ENCODE measurements at places on chromosomes 12 and 14.

DNA sequence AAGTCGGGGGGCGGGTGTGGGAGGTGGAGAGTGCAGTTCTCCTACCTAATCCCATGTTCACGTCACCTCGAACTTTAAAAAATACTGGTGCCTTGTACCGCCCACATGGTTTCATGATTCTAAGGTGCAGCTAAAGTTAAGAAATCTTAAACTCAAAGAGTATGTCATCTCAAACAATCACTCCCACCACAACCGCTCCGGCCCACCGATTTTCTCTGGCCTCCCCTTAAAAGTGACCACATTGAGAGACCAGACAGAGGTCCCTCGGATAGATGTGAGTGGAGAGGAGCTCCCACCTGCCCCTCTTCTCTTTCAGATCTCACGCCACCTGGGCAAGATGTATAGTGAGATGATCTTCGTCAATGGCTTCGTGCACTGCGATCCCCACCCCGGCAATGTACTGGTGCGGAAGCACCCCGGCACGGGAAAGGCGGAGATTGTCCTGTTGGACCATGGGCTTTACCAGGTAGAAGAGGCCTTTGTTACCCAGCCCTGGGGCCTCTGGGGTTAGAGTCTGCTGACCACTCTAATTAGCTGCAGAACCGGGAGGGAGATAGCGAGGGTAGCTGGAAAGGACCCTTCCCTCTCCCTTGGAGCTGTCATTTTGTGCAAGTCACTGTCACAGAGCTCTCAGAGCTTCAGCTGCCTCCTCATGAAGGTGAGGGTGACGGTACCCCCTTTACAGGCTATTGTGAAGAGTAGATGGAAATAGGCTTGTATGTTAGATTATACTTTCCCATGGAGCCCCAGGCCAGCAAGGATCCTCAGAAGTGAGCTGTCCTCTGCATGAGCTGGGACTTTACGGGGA is 124.4 kb downstream of the ADCK1 start:
- DNase-seq = no peak

DNA sequence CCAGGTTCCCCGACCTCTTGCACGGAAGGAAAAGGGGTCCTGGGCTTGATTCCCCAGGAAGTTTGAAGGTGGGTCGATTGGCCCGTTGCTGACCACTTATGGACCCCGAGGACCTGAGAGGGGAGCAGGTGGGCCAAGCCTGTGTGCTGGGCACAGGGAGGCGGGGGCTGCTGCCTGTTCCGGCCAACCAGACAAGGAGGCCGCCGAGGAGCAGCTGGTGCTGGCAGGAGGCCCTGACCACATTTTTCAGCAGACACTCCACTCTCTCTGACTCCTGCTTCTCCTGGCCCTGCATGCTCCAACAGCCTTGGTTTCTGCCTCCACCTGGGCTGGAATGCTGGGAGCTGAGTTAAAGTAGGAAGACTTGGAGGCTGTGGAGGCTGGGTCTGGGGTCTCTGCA is 42.8 kb downstream of the NOS1 start:
- DNase-seq = no peak

DNA sequence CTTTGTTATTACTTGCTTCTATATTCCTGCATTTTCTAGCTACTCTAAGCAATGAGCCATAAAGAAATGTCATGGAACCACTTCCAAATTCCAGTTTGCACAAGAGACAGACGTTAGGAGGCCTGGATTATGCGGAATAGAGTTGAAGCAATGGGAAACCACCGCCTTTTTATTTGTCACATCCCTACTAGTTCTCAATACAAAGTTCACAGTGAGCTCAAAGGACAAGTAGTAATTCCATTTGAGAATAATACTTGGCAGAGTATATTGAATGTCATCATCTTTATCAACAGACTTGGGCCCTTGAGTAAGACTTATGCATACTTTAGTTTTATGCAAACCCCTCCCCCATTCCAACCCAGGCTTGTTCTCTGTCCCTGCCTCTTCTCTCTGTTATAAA is 3.7 kb upstream of the SLC15A5 start:
- DNase-seq = no peak

- DNase-seq = no peak
Measured at GRCh38 chr12:16119618-16120415, 157.7 kb downstream of the SLC15A5 start.

DNA sequence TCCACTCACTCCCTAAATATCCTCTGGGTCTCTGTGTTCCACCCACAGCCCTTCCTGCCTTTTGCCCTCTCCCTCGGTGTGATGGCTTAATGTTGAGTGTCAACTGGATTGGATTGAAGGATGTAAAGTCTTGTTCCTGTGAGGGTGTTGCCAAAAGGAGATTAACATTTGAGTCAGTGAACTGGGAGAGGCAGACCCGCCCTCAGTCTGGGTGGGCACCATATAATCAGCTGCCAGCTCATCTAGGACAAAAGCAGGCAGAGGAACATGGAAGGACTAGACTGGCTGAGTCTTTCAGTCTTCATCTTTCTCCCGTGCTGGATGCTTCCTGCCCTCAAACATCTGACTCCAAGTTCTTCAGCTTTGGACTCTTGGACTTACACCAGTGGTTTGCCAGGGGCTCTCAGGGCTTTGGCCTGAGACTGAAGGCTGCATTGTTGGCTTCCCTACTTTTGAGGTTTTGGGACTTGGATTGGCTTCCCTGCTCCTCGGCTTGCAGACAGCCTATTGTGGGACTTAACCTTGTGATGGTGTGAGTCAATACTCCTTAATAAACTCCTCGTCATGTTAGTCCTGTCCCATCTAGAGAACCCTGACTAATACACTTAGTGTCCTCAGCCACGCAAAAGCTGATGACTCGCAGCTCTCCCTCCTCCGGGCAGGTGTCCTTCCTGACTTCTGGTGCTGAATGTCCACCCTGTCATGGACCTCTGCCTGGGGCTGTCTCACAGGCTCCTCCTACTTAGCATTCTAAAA is 5.9 kb downstream of the DGLUCY start:
- no peak for DNase-seq

- DNase-seq = no peak
Measured at GRCh38 chr12:77492536-77492935, 338.2 kb upstream of the NAV3 start.

GRCh38 chr12:26514364-26514763 is 318.6 kb downstream of the ITPR2 start:
- no peak for DNase-seq

GRCh38 chr12:89349814-89350213 is 2.5 kb downstream of the DUSP6 start:
- DNase-seq = no peak

DNA sequence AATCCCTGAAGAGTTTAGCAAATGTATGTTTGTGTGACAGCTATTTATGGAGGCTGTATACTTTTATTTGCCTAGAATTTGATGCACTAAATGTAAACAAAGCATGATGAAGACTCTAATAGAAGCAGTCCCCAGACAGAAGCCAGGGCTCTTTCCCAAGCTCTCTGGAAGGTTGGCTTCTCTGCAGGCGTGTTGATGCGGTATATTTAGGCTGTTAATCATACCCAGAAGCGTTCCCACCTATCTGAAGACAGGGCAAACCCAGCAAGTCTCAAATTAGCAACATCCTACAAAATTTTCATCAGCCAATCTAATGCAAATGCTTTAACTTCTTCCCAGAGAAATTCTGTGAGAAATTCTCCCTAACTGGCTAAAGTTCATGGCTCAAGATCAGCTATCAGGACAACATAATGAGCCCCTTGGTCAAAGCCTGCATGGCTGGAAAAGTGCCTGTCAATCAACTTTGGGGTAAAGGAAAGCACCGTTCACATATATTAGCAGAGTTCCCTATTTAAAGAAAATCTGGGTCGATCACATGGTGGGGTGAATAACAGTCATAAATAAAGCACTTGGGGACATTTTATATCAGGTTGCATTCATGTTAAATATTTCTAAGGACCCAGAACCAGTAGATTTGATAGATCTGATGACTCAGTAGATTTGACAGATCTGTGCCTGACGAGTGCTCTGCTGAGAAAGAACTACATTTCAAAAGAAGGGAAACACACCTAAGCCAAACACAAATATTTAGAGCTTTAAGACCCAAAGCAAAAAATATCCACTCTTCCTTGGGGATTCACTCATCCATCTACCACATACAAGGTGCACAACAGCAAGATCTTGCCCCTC is 46.6 kb downstream of the KSR2 start:
- no peak for DNase-seq

DNA sequence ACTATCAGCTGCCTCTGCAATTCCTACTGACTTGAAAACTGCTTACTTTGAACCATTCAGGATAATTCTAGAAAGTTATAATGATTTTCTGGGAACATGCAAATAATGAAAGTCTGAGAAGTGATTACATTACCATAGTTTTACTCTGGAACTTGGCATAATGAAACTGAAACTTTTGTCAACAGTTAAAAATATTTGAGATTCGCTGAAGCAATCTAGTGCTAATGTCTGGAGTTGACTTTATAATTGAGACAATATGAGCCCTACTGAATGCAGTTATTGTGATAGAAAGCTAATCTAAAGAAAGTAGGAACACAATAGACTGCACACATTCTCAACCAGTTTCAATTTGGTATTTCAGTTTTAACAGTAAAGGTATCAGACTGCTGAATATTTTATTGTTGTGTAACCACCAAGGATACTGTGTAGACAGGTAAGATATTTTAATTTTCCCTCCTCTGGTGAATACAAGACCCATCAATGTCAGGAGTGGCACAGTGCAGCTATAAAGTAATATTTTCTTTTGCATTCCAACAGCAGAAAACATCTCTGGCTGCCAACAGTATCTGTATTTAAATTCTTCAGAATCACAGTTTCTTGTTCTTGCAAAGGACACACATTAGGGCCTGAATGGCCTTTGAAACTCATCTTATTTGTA is 483.5 kb downstream of the ATP23 start:
- DNase-seq = no peak

DNA sequence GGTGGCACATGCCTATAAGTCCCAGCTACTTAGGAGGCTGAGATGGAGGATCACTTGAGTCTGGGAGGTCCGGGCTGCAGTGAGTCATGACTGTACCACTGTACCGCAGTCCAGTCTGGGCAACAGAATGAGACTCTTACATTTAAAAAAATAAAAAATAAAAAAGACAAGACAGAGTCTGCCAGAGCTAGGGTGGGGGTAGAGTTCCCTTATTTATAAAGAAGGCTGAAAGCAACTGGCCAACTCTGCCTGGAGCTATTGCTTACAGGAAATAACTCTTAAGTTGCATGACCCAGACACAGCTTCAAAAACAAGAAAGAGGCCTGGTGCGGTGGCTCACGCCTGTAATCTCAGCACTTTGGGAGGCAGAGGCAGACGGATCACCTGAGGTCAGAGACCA is 31.5 kb downstream of the NUMB start:
- no peak for DNase-seq

GRCh38 chr12:115364921-115365320 is 680.9 kb upstream of the TBX3 start:
- DNase-seq = no peak

- DNase-seq = no peak
Measured at GRCh38 chr12:70078161-70078560, 165.1 kb upstream of the CNOT2 start.

DNA sequence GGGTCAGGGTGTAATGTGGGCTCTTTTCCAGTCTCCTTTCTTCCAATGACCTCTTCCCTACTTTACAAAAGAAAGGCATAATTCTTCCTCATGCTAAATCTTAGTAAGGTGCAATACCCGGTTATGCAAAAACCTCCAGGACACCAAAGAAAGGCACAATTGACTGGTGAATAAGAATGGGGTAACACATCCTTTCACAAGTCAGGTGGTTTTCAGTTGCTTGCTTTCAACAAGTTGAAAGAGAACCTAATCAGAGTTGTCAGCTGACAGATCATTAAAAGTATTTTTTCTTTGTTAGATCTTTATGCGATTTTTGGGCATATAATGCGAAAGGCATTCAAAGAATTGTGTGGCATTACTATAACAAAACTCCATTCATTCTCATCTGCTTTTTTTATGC is 1.3 kb upstream of the AEBP2 start:
- no peak for DNase-seq

GRCh38 chr12:33472299-33472698 is 32.7 kb upstream of the SYT10 start:
- DNase-seq = no peak

DNA sequence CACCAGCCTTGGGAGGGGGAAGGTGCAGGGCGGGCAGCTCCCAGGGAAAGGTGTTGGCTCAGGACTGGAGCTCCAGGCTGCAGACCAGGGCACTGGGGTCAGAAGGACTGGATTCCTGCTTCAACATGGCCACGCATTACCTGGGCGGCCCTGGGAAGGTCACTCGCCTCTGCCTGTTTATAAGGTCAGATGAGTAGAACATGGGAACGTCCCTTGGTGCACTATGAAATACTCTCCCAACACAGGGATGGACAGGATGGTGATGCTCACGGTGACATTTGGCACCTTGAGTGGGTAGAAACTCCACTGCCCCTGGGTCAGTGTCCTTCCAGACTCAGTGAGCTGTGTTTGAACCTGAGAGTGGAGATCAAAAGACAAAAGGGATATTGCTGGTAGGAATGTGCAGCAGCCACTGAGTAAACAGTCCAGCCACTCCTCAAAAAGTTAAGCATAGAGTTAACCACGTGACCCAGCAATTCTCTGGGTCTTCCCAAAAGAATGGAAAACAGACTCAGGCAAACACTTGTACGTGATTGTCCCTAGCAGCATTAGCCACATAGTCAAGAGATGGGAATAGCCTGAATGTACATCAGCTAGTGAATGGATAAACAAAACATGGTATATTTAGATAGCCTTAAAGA is 9.1 kb upstream of the BDKRB2 start:
- no peak for DNase-seq
